Stimulated activated CD4-positive, alpha-beta T cell treated with anti-CD3 and anti-CD28 coated beads, TNF-alpha, amount 100 ng/mL, for 1 hour (primary cell): ENCODE measurements at places on chromosomes 13 and 19.

DNA sequence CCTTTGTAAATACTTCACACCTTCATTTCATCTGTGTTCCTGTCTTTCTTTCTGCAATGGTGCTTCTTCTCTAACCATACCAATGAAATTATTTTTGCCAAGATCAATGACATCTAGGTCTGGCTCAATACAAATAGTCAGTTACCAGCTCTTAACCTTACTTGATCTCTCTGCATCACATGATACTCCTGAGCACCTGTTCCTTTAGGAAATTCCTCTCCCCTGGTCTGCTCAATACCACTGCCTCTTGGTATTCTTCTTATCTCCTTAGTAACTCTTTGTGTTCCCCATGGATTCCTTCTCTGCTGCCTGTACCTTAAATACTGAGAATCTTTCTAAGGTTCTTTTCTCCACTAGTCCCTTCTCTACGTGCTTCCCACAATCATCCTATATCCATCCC, 25.9 kb downstream of the SOHLH2 start:
- no peak for DNase-seq

DNA sequence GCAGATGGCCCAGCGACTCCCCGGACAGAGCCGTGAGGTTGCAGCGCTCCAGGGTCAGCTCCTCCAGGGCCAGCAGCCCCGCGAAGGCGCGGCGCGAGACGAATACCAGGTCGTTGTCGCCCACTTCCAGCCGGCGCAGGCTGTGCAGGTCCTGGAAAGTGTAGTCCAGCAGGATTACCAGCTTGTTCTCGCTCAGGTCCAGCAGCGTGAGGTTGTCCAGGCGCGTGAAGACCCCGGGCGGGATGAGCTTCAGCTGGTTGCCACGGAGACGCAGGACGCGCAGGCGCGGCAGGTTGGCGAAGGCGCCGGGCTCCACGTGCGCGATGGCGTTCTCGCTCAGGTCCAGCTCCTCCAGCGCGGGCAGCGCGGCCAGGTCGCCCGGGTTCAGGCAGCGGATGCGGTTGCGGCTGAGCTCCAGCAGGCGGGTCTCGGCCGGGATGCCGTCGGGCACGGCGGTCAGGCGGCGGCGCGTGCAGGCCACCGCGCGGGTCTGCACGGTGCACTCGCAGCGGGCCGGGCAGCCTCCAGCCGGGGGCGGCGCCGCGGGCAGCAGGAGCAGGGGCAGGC, 9.3 kb upstream of the PEAK3 start:
- no peak for DNase-seq

- no peak for DNase-seq
Measured at GRCh38 chr13:94710881-94711560, 1.3 kb downstream of the SOX21 start.

- no peak for DNase-seq
Measured at GRCh38 chr13:62046512-62046911, 630.9 kb upstream of the PCDH20 start.

GRCh38 chr13:19155321-19155861, 26.2 kb downstream of the TUBA3C start:
- DNase-seq: no peak

DNA sequence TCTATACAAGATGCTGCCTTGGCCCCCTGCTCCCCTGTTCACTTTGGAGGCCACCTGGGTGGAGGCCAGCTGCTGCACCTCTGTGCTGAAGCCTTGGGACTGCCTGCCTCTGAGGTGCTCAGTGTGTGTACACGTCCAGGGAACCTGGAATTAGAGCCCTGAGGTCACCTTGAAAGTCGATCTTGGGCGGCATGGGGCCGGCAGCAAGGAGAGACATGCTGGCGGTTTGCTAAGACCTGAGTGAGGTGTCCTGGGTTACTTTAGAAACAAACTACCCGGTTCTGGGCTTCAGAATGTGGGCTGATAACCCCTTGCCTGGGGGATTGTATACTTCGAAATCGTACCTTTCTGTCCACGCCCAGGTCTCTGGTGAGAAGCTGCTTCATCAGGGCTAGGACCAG, 25.5 kb downstream of the TSSK6 start:
- DNase-seq: no peak

- DNase-seq: no peak
Measured at GRCh38 chr19:3506384-3507340, 551 bp downstream of the FZR1 start.
